ENCODE measurements at places on chromosomes 2 and 18. TPM values are rescaled to one million over a fixed set of nuclear protein-coding genes. Genes with fewer than 3 reads are reported as not detected.

GRCh38 chr2:57376985-57377384 lies 669.6 kb upstream of the VRK2 start:
- no peak for DNase-seq

- DNase-seq: no peak
These were observed 35.7 kb downstream of the COPS7B start for GRCh38 chr2:231821908-231822307.

DNA sequence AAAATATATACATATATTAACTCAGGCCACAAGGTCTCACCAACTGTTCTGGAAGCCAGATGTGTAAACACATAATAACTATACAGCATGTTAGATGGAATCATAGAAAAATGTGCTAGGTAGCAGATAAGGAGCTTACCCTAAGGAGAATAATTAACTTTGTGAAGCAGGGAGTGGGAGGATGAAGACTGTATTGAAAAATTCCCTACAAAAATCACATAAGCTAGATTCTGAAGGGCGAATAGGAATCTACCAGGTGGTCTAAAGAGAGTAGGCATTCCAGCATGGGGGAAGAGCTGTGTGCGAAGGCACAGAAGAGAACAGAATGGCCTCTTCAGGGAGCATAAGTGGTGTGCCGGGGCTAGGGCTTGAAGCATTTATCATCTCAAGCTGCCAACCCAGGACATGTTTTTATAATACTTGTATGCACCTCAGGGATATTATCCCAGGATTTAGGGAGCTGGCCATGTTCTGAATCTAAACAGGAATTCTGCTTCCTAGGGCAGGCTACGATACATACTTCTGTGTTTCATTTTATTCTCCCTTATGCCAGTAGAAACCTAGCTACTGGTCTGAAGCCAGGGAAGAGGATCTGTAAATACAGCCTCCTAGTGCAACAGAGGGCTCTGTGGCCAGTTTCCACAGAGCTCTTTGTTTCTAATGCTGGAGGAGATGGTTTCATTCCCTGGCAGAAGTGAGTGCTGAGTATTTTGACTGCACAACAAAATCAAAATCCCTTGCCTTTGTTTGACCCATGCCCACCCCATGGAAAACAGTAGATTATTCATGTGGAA lies 56.7 kb downstream of the NEMP2 start:
- DNase-seq: no peak

DNA sequence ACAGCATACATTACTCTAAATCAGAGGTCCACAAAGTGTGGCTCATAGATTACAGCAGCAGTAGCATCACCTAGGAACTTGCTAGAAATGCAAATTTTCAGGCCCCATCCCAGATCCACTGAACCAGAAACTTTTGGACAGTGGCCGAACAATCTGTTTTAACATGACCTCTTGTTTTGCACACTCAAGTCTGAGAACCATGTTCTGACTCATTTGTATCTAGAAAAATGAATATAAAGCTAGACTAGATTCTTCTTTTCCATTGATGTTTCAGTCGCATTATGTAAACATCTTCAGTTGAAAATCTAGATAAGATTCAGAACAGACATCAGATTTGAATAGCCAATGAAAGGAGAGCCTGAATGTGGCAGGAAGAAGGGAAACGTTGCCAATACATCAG lies 608.8 kb downstream of the LRP1B start:
- no peak for DNase-seq

DNA sequence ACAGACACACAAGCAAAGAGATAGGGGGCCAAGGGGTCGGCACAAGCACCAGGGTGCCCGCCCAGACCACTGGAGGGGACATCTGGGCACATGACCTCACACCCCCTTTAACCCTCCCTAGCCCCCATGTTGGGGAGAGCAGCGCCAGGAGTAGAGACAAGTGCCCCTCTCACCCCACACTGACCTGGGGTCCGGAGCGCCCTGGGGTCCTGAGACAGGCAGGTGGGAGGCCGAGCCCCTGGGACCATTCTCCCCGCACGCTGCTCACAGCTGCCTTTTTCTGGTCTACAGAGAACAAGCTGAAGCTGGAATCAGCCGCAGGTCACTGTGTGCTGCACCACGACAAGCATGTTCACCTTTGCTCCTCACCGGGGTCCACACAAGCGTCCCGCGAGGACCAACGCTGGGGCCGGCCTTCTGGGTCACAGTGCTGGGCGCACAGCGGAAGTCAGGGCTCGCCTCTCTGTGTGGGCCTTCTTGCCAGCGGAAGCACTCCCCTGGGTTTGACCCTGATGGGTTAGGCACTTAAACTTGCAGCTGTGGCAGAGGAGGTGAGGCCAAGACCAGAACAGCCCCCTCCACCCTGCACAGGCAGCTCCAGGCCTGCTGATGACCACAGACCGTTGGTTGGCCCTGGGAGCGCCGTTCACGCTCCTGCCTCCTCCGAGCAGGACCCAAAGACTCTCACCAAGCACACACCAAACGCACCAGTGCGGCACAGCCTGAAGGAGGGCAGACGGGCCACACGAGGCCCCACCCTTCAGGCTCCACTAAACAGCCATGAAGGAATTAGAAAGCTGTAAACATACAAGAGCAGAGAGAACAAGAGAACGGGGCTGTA lies 275.3 kb downstream of the EIPR1 start:
- no peak for DNase-seq

DNA sequence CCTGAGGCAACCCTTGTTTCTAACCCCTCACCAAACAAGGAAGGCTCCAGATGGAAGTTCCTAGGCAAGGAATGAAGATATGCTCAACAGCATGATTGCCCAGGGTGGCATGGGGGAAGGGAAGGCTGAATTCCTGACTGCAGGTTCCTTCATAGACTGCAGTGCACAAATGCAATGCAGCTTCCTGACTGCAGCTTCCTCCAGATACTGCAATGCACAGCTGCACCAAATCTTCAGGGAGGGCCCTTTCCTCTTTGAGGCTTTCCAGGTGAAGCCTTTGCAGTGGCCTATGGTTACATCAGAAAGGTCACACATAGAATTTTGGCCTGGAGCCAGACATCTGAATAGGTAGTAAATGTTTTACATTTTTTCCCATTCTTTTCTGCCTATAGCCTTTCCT lies 58.8 kb upstream of the DYNAP start:
- peak; percentile 24 for DNase-seq

GRCh38 chr2:171958475-171958874 lies 36.2 kb downstream of the HAT1 start:
- no peak for DNase-seq

The NDC80 gene
- total RNA-seq: 56.0 TPM

The ING5 gene
- 29.3 TPM for total RNA-seq

The ATRAID gene
- 104 TPM for total RNA-seq

The CD302 gene
- 3.4 TPM for total RNA-seq

The PPP1R1C gene
- total RNA-seq: 2.7 TPM

Data from Calu3 (cell line).